Skeletal muscle tissue (tissue), 5 donors: ENCODE measurements at places on chromosomes 5 and 9. TPM values are rescaled to one million over a fixed set of nuclear protein-coding genes. Genes with fewer than 3 reads are reported as not detected.

CDC25C gene
- 3.7 TPM for total RNA-seq

BSPRY gene
- total RNA-seq: 1.0 TPM

SPATA9 gene
- total RNA-seq: 1.0 TPM

ADGRD2 gene
- total RNA-seq: not detected

GSN gene
- 342 TPM for total RNA-seq

TEK gene
- 23.0 TPM for total RNA-seq

C9orf57 gene
- total RNA-seq: not detected
